ENCODE measurements at places on chromosomes 3 and 15.

- DNase-seq: no peak
These were observed 564 bp upstream of the GABPB1 start for GRCh38 chr15:50355619-50355905.

DNA sequence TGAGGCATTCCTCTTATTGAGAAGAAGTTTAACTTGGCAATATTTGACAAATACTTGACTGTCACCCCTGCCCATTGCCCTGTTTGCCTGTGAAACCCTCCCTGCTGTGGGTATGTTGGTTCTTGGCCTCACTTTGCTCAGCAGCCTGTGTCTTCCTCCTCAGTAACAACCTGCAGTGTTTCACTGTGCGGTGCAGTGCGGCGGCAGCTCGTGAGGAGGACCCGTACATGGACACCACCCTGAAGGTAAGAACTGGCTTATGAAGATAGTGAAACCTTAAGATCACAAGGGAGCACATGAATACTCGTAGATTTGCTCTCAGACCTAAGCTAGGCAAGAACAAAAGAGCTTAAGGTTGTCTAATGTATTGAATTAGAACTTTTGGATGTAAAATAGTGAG, 21.0 kb downstream of the HPS3 start:
- no peak for DNase-seq

DNA sequence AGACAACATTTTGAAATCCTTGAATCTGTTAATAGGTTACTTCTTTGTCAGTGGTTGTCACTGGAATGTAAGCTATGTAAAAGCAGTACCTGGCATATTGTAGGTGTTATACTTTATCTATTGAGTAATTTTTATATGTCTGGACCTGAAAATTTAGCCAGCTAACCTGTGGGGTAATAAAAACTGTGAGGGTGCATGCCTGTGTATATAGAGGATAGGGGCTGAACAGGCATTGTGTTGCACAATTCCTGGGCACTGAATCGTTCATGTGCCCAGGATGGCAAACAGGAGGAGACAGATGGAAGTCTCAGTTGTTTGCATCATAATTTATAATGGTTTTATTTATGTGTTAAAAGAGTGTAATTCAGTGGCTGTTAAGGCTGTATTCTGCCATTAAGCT, 67.1 kb downstream of the ARMC8 start:
- DNase-seq: no peak

- no peak for DNase-seq
These were observed 22.2 kb downstream of the EPHB3 start for GRCh38 chr3:184583578-184584451.

DNA sequence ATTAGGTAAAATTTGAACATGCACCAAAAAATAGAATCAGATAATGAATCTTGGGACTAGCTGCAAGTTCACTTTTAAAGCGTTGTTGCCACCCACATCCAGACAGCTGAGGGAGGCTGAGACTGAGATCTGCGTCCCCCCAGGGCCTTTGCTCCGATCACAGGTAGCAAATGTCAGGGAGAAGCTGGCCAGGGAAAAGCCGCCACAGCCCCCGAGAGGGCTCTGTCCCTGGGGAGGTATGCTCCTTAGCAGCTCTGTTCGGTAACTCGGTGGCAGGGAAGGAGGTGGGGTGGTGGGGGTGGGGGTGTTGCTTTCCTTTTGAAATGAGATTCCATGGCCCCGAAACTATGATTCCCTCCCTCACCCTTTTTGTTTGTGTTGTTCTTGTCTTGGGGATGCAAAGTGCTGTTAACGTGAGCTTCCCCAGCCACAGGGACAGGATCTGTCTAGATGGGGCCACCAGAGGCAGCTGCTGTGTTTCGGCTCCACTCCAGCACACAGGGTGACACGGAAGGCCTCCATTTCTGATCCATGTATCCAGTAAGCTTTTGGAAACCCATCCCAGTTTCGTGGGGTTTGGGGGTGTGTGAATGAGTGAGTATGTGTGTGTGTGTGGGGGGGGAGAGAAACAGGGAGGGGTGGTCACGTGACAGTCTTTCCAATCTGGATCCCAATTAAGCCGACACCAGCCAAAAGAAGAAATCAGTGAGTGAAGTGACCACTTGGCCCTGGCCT, 1.1 kb upstream of the MINAR1 start:
- peak; percentile 8 for DNase-seq

GRCh38 chr3:42511736-42512135, 9.3 kb downstream of the VIPR1 start:
- DNase-seq: no peak

DNA sequence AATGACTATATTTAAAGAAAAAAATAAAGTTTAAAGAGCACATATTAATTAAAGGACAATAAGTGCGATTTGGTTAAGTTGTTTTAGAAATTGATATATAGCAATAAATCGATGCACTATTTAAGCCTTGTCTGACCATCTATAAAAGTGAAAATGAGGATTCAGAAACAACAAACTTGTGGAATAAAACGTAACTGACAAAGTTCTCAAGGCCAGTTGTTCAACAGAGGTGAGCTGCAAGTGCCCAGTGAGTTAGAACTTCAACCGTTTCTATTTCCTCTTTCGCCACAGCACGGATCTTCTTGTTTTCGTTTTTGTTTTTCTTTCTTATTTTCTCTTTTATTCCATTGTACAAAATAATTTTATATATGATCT, 724.9 kb upstream of the ARRDC4 start:
- DNase-seq: peak; percentile 63

- DNase-seq: peak; percentile 53
These were observed 1.4 kb downstream of the AHSG start for GRCh38 chr3:186614266-186614596.

DNA sequence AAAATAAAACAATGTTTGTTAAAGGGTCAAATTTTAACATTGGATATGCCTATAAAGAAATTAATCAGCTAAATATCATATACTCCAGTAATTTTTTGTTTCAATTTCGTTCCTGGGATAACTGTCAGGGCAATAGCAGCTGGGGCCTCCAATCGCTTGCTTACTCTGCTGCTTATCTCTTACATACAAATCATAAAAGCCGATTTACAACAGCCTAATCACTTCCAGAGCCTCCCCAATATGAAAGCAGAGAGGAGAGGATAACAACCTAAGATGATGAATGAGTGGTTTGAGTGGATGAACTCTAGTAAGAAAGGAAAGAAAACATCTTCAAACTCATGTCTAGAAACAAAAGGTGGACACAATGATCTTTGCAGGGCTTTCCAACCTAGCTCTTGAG, 80.7 kb upstream of the PSMD6 start:
- no peak for DNase-seq

DNA sequence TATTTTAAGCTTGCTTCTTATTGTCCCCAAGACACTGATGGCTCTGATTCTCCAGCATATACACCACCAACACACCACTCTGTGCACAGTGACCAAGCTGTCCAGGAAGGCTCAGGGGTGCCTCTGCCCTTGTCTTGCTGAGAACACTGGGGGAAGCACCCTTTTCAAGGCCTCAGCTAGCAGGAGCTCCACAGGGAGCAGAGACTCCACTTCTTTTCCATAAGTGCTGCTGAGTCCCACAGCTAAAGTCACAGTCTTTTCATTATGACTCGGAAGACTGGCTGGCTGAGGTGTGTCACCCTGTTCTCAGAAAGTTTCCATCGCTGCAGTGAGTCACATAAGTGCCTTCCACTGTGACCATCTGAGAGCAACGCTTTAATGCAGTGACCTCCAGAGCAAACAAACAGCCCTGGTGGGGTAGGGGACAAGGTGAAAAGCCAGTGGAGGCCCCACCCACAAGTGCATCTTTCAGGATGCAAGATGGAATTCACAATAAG, 226.9 kb upstream of the CHRNA7 start:
- no peak for DNase-seq

GRCh38 chr15:79641841-79642240, 209.7 kb downstream of the MINAR1 start:
- DNase-seq: no peak

GRCh38 chr15:69225355-69226022, 65.1 kb downstream of the GLCE start:
- peak; percentile 57 for DNase-seq

DNA sequence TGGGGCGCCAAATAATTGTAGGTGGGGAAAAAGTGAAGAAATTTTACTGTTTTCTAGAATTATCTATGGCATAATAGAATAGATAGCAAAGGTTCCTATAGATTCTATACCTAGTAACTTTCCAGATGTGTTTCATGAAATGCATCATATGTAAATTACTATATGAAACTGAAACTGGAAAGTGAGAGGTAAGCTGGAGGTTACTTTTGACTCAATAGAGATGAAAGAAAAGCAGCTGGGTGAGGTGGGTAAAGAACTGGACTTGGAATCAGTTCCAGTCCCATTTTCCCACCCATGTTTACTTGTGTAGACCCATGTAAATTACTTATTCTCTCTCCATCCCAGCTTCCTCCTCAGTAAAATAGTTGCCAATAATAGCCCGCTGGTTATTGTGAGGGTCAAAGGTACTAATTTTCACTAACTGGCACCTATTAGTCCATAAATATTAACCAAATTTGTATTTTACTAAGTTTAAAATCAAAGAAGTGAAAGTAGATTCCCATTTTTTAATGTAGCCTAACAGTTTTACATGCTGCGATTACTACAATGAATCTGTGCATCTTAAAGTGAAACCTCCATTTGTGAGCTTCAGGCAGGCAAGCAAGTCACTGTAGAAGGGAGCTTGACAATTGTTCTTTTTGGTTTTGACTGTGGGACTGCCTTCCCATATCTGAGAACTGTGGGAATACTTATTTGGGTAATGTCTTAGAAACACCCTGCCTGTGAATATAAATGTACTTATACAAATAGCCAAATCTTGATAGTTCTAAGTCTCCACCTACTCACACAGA, 312.1 kb downstream of the SLC9A9 start:
- DNase-seq: no peak

- DNase-seq: no peak
These were observed 2.4 kb upstream of the VIPR1 start for GRCh38 chr3:42500091-42500490.
